OCI-LY7 (cell line): ENCODE measurements at places on chromosomes 3 and 15. TPM values are rescaled to one million over a fixed set of nuclear protein-coding genes. Genes with fewer than 3 reads are reported as not detected.

- no peak for DNase-seq
Measured at GRCh38 chr3:177473903-177474302, 276.6 kb upstream of the TBL1XR1 start.

- DNase-seq = no peak
Measured at GRCh38 chr3:134643150-134643675, 7.6 kb downstream of the KY start.

- no peak for DNase-seq
Measured at GRCh38 chr3:37026851-37027250, 33.5 kb downstream of the MLH1 start.

DNA sequence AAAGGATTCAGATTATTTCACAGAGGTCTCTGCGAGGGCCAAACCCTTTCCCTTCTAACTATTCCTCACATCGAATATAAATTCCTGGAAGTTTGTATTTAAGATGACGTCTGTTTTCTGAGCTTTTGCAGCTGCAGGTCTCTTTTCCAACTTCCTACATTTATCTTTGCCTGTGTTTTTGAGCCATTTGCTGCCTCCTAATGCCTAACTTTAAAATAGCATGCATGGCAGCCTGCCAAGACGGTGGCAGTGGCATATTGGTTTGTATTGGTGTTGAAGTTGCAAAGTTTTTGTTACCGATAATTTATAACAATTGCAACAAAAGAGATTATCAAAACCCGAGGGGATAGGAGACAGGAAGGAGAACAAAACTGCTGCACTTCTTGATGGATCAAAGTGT, 187.1 kb upstream of the DNAJC19 start:
- peak; percentile 14 for DNase-seq

GRCh38 chr15:31279221-31280045, 47.2 kb upstream of the KLF13 start:
- DNase-seq = no peak

- DNase-seq = no peak
Measured at GRCh38 chr15:45181491-45182285, 6.1 kb downstream of the SHF start.

BFSP2 gene
- 19.2 and 25.1 TPM in 2 replicates for total RNA-seq

IL16 gene
- total RNA-seq = 76.0 and 85.1 TPM in 2 replicates

RNU5B-1 gene
- total RNA-seq = not detected in 2 replicates
